ENCODE measurements at places on chromosomes 4 and X.

GRCh38 chrX:18654875-18655836 lies 16.8 kb downstream of the RS1 start:
- DNase-seq = no peak

DNA sequence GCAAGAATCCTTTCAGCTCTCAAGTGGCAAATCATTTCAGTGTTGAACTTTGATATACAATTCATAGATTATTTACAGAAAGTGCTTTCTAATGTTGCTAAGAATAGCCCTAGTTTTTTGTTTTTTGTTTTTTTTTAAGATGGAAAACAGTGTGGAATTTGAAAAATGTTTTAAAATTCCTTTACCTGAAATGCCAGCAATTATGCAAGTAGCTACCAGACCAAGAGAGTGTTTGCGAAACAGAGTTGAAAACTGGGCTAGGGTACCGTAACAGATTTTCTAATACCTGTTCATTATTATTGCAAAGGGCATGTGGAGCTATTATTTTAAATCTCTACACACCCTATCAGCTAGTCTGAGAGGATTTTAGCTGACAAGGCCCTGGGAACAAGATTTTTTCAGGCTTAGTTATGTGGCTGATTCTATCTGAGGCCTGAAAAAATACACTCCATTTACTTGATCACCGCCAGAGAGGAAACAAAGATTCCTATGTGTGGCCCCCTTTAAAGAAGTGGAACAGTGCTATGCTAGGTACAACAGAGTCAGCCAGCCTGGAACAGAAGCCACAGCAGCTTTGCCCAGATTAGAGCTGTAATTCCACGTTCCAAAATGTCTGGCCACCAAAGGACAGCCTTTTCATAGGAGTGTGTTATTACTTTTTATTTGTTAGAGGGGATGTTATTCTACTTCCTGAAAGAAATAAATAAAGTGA lies 46.9 kb upstream of the SLC39A8 start:
- DNase-seq = no peak

- no peak for DNase-seq
These were observed 21.1 kb downstream of the PDLIM3 start for GRCh38 chr4:185514182-185514697.

GRCh38 chrX:47743504-47743903 lies 84.5 kb upstream of the UXT start:
- no peak for DNase-seq

GRCh38 chr4:24656906-24657305 lies 72.6 kb upstream of the DHX15 start:
- no peak for DNase-seq

DNA sequence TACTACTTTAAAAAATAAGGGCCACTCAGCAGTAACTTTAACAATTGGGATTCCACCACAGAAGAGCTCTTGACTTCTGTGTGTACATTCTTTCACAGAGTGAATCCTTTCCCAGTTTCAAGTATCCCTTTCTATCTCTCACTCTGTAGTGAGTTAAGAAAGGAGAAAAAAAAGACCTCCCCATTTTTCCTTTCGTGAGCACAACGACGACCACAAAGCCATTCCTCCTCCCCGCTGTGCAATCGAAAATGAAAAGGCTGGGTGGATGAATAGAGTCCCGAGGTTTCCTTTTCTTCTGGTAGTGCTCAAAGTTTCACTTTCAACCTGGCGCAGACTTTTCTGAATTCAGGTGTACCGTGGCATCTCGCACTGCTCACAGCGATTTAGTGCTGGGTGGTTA lies 58.0 kb downstream of the TAB3 start:
- DNase-seq = no peak

DNA sequence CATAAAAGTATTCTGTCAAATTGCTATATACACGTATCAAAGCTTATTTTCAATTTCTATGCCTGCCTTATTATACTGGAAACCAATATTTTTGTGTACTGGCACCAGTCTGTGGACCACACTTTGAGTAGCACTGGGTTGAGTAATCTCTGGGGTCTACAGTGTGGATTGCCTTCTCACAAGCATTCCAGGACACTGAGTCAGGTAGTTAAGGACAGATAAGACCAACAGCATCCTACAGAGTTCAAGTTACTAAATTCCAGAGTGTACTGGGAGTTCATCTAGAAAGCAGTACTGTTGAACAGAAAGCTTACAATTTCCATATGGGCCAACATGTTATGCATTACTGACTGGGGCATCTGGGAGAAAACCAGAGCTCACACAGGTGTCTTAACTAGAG lies 61.8 kb downstream of the VMA21 start:
- no peak for DNase-seq

DNA sequence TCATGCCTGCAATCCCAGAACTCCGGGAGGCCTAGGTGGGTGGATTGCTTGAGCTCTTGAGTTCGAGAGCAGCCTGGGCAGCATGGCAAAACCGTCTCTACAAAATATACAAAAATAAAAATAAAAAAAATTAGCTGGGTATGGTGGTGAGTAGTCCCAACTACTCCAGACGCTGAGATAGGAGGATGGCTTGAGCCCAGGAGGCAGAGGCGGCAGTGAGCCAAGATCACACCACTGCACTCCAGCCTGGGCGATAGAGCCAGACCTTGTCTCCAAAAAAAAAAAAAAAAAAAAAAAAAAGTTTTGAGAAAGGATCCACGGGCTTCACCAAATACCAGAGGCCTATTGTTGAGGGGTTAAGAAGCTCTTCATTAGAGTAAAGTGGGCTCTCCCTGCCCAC lies 8.0 kb downstream of the SUPT20HL2 start:
- no peak for DNase-seq

GRCh38 chr4:68905939-68906779 lies 45.4 kb downstream of the UGT2A3 start:
- DNase-seq = no peak

GRCh38 chrX:44020693-44021092 lies 47.5 kb upstream of the NDP start:
- DNase-seq = no peak

DNA sequence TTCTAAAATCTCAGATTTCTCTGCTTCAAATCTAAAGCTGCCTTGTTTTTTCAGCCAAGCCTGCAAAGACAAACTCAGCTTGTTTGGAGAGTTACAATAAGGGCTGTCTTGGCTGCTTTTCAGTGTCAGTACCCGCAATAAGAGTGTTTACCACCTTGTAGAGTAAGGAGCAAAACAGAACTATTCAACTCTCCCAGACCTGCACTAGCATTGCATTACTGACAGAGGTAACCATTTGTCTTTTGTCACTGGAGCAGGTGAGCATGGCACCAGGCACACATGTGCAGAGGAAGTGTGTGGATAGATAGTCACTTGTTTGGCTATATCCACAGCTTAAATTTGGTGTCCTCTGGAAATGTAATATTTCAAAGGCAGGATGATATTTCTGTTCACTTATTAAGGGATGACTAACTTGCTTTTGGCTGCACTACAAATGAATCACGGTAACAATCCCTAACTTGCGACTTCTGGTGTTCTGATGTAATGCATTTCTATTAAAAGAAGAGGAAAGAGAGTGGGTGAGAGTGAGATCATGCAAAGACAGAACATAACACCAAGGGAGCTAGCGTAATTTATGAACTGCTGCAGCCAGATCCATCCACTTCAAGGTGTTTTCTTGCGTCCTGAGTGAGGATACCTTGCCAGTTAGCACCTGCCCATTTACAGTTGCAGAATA lies 38.6 kb downstream of the PTCHD1 start:
- no peak for DNase-seq

- DNase-seq = no peak
These were observed at the start of gene ALB for GRCh38 chr4:73404042-73404441. ALB (plus strand) TSS chr4:73404287; CDS start chr4:73404328, 41 bp downstream.

GRCh38 chr4:57144466-57144865 lies 34.3 kb upstream of the IGFBP7 start:
- DNase-seq = no peak

- DNase-seq = no peak
These were observed 187.1 kb downstream of the MGST2 start for GRCh38 chr4:139852612-139853269.

- no peak for DNase-seq
These were observed 543.8 kb upstream of the SLIT2 start for GRCh38 chr4:19707876-19708275.

DNA sequence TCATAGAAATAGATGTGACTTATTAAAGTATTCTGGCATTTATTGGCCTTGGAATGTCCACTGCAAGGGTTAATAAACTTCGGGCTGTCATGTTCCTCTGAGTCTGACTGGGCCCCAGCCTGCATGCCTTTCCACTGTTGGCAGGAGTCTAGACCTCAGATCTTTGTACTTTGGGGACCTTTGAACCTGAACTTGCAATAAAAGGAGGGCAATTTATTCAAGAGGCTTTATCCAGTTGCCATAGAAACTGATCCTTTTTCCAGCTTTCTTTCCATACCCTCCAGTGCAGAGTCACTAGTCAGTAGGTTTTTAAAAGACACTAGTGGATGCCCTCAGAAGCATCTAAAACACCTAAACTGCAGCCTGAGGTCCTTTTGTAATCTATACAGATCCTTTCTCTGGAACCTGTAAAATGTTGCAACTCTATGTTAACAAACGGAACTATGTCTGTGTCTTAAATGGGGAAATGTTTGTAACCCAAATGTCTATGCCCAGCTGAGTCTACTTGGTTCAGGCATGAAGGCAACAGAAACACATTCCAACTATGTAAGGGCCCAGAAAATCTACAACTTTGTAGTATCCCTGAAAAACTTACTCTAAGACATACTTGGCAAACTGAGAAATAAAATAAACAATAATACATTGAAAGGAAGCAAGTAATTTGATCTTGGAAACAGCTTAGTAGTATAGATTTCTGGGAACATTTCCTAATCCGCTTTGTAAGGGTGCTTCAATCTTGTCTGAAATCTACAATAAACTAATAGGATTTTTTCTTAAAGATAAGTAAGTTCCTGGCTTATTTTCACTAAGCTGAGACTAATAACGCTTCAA lies 41.5 kb downstream of the SOWAHB start:
- no peak for DNase-seq

DNA sequence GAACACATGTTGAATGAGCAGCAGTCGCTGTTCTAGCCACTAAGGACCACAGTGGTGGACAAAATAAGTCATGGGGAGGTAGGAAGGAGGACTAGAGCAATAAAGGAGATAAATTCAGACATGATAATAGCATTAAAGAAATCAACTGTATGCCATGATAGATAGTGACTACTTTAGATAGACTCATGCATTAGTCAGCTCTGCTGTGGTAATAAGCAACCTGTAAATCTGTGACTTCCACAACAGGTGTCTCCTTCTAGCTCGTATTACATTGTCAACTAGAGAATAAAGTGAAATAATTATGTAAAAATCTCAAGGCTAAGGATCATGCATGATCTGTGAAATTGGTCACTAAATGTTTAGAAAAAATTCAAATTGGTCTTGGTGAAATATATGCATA lies 77.9 kb downstream of the WWC2 start:
- no peak for DNase-seq

DNA sequence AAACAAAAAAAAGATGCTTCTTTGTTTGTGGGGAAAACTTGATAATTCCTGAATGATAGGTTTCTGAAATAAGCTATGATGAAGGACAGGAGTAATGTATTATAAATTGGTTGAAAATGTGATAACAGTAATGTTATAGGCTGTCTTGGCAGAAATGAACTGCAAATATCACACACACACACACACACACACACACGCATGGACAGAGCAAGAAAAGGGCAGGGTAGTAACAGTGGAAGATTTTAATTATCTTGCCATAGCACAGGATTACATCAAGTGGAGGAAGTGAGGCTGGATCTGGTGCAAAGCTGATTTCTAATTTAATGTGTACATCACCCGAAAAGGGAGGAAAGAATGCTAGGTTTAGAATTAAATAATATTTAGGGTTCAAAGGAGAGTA lies 97.5 kb upstream of the CXXC4 start:
- no peak for DNase-seq

GRCh38 chrX:153968754-153969124 lies 2.9 kb downstream of the HCFC1 start:
- no peak for DNase-seq

GRCh38 chr4:143921181-143921580 lies 15.8 kb upstream of the GYPE start:
- no peak for DNase-seq

- no peak for DNase-seq
These were observed 18.1 kb downstream of the GUCY2F start for GRCh38 chrX:109463784-109464183.

DNA sequence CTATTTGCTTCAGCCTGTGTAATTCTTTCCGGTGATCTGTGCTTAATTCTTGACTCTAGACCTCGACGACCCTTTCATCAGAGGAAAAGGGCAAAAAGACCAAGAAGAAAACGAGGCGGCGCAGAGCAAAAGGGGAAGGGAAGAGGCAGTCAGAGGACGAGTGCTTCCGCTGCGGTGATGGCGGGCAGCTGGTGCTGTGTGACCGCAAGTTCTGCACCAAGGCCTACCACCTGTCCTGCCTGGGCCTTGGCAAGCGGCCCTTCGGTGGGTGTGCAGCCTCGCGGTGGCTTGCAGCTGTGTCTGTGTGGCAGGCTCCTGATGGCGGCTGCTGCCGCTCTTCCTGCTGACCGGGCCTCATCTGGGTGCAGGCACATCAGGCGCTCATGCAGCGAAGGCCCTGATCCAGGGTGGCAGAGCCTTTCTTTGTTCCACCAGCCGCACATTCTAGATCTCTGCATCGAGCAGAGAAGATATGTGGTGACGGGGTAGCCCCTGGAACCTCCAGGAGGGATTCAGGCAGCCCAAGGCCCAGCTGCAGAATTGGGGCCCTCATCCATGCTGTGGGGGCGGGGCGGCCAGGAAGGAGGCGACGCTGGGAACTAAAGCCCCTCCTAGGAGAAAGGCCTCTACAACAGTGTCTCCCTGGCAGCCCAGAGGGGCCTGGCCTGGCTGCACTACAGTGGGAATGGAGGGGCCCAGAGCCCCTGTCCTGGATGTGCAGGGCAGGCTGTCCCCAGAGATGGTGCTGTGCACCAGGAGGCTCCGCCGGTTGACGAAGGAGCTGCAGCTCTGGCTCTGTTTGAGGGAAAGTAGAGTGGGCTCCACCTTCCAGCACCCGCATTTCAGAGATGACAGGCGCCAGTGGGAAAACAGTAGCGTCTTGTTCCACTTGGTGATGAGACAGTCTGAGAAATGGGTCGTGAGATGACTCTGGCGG lies 32.1 kb downstream of the NELFA start:
- DNase-seq = no peak

GRCh38 chr4:150283689-150284088 lies 205.4 kb downstream of the DCLK2 start:
- DNase-seq = no peak

- peak; percentile 59 for DNase-seq
These were observed 21.4 kb downstream of the HELT start for GRCh38 chr4:185039508-185040273.

DNA sequence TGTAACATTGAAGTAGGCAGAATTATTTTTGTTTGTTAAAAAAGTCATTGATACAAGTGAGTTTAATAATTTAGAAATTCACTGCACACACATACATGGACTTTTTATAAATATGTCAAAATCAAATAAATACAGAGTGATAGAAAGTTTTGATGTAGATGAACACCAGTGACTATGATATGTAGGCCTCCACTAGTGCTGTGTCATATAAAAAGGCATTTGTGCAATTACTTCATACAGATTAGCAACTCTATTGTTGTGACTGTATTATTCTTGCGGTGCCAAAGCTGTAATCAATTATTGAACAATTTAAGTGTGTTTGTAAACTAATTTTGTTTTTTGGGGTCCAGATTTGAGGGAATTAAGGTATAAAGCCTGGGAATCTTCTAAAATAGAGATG lies 366.2 kb upstream of the PITX2 start:
- no peak for DNase-seq

All from heart right ventricle (tissue), 16 donors.